ENCODE measurements at places on chromosomes 1 and 21. TPM values are rescaled to one million over a fixed set of nuclear protein-coding genes. Genes with fewer than 3 reads are reported as not detected.

GRCh38 chr1:35726450-35727433 lies 8.1 kb upstream of the C1orf216 start:
- peak; percentile 25 for DNase-seq

- DNase-seq, result no peak
These were observed 79.3 kb upstream of the IRF2BP2 start for GRCh38 chr1:234689236-234689635.

DNA sequence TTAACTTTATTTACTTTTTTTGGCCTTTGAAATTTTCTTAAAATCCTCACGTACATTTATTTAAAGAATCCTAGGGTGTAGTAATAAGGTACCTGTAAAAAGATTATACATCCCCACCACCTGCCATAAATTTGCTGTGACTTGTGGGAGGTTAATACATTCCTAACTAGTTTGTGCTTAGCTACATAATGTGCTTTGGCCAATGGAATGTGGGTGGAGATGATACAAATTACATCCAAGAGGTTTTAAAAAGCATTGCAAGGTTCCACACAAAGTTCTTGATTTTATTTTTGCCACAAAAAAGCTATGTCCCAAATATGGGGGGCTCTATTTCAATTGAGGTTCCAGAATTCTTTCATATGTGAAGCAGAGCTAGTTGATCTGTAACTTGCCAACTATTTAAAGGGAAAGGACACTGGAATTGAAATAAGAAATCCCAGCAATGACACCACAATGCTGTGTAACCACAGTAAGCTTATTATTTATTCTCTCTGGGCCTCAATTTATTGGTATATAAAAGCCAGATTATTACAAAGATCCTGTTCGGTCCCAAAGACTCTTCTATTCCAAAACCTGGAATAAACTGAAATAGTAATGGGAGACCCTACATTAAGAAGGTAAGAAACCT lies 15.7 kb downstream of the ASPM start:
- DNase-seq, result peak; percentile 86

GPR52 gene
- total RNA-seq, result 0.37 TPM

MAP3K7CL gene
- total RNA-seq, result 14.5 TPM

FALEC gene
- total RNA-seq, result not detected

PTGER3 gene
- not detected for total RNA-seq

AMPD1 gene
- total RNA-seq, result not detected

Measured in foreskin keratinocyte (primary cell).